ENCODE measurements at places on chromosomes 6 and 20. TPM values are rescaled to one million over a fixed set of nuclear protein-coding genes. Genes with fewer than 3 reads are reported as not detected.

Gene SNAP25
- total RNA-seq: 18.4 TPM

Gene RIPOR3
- 0.02 TPM for total RNA-seq

Gene PARD6B
- total RNA-seq: 3.6 TPM

Gene SALL4
- 1.4 TPM for total RNA-seq

Gene SLC52A3
- 0.38 TPM for total RNA-seq

Gene SLC4A11
- total RNA-seq: 13.0 TPM

Gene UBE2C
- 229 TPM for total RNA-seq

Gene PLA2G7
- not detected for total RNA-seq

Gene ISM1
- total RNA-seq: 0.12 TPM

Gene MLIP
- total RNA-seq: not detected

Gene GLP1R
- total RNA-seq: not detected

Gene KHDC1L
- 0.26 TPM for total RNA-seq

Gene FBXL4
- total RNA-seq: 5.9 TPM

Gene UST
- 4.6 TPM for total RNA-seq

Gene IMPG1
- not detected for total RNA-seq

Gene BPIFB2
- not detected for total RNA-seq

Gene NOX3
- total RNA-seq: not detected

Gene KCNK16
- total RNA-seq: not detected

Gene DOK5
- total RNA-seq: not detected
